Mucosa of descending colon (tissue), 3 donors: ENCODE measurements at places on chromosomes 6 and 20. TPM values are rescaled to one million over a fixed set of nuclear protein-coding genes. Genes with fewer than 3 reads are reported as not detected.

Gene RAMACL
- 1.7 TPM for total RNA-seq

Gene CD24
- total RNA-seq: 1,593 TPM

Gene MDFI
- total RNA-seq: 2.1 TPM

Gene BMP5
- 3.4 TPM for total RNA-seq

Gene MCHR2
- total RNA-seq: not detected

Gene DEFB124
- total RNA-seq: not detected
